Substantia nigra (tissue), 51 donors: ENCODE measurements at places on chromosomes 2 and 18.

- DNase-seq: no peak
Measured at GRCh38 chr2:56369316-56369715, 185.5 kb downstream of the CCDC85A start.

GRCh38 chr2:201929281-201930026 lies 104.2 kb upstream of the FZD7 start:
- DNase-seq: no peak

GRCh38 chr2:199524689-199525574 lies 67.2 kb upstream of the SATB2 start:
- no peak for DNase-seq

DNA sequence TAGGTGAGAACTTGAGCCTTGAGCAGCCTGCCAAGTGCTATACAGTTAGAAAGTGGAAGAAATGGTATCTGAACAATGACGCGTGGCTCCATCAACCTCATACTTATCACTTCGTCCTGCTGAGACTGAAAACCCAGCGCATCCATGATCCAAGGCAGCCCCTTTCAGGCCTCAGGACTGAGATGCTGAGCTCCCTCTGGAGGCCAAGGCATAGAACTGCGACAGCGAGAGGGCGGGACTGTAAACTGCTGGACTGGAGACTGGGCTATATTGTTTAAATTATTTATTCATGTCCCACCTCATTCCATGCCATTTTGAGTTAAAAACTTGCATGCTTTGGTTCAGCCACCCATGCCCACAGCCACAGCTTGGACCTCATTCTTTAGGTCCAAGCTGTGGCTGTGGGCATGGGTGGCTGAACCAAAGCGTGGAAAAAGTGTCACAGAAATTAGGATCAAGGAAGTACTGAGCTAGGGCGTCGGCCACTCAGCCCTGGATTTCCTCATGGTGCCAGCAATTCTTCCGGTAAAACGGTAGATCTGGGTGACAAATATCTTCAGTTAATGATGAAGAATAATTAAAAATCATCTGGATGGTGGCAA lies 195.5 kb downstream of the L3MBTL4 start:
- DNase-seq: peak; percentile 14

DNA sequence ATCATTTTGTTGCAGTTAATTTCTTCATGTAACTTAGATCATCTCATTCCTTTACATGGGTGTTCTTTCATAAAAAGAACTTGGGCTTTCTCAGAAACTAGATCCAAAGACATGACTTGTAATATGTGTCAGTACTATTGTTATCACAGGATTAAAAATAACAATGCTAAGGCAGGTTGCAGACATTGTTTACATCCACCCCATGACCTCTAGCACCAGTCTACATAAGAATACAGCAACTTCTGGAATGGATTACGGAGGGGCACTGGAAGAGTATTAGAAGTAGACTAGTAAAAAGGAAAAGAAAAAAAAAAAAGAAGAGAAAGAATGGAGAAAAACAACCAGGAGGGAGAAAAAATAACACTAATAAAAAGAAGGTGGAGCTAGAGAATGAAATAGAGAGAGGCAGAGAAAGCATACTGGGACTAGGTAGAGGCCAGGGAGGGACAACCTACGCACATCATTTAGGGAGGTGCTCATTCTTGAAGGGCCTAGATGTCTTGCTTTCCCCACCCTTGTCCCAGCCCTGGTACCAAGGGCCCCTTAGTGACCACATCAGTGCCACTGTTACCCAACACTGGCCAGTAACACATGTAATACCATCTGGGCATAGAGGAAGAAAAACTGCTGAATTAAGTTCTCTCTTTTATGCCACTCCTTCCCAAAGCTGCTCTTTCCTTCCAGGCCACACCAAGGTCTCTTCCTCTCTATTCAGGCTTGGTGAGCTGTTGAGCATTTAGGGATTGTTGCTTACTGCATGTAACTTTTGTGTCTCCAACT lies 70.6 kb upstream of the KLF7 start:
- DNase-seq: no peak

GRCh38 chr18:54950221-54950620 lies 9.0 kb downstream of the CCDC68 start:
- DNase-seq: no peak

DNA sequence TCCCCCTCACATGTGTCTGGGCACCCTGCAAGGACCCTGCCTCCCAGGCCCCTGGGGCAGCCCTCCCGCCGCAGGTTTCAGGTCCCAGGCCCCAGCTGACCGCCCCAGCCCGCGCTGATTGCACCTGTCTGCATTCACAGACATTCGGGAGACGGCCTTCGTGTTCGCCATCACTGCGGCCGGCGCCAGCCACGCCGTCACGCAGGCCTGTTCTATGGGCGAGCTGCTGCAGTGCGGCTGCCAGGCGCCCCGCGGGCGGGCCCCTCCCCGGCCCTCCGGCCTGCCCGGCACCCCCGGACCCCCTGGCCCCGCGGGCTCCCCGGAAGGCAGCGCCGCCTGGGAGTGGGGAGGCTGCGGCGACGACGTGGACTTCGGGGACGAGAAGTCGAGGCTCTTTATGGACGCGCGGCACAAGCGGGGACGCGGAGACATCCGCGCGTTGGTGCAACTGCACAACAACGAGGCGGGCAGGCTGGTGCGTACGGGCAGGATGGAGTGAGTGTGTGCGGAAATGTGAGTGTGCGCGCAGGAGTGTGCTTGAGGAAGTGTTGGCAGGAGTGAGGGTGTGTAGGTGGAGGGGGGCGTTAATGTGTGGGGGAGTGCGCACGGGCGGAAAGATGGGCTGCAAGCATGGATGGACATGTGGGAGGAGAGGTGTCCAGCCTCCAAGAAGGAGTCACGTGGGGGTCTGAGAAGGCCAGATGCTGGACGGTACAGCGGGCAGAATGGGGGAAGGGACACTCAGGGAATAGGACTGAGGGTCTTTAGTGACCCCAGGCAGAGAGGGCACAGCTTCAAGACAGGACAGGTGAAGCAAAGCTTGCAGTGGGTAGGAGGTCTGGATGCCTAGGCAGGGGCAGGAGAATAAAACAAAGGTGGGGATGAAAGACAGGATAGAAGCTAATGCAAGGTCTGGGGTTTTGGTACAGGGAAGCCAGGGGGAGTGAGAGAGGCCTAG lies 9.0 kb upstream of the WNT10A start:
- no peak for DNase-seq

GRCh38 chr2:221096706-221097567 lies 475.2 kb downstream of the EPHA4 start:
- DNase-seq: no peak

GRCh38 chr2:12835733-12836132 lies 119.0 kb downstream of the TRIB2 start:
- no peak for DNase-seq

GRCh38 chr2:39772086-39772811 lies 6.8 kb downstream of the THUMPD2 start:
- DNase-seq: no peak

GRCh38 chr2:227612546-227613271 lies 1.9 kb downstream of the SCYGR3 start:
- no peak for DNase-seq

DNA sequence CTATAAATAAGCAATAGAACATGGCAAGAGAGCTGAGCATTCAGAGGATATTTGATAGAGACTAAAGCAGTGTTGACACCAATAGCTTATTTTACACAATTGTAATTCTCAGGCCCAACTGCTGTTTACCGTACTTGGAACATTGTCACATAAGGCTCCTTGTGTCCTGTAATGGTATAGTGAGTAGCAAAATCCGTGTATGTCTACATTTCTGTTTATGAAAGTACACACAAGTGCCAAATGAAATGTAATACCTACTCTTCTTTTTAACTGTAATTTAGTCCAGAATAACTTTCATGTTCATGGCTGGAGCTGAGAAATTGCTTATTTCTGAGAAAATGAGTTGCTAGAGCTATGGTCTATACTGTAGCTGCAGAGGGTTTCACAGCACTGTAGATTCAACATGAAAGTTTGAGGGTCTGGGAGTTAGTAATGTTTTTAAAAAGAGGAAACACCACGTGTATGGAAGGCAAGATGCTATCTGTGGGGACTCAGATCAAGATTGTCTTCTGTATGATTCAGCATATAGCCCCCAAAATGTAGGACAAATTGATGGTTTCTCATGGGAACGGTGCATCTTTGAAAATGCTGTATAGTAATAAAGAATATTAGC lies 110.2 kb upstream of the NOSTRIN start:
- no peak for DNase-seq

- DNase-seq: no peak
Measured at GRCh38 chr2:28322051-28322450, 70.6 kb upstream of the FOSL2 start.

GRCh38 chr18:54888933-54889332 lies 60.7 kb downstream of the RAB27B start:
- DNase-seq: no peak

DNA sequence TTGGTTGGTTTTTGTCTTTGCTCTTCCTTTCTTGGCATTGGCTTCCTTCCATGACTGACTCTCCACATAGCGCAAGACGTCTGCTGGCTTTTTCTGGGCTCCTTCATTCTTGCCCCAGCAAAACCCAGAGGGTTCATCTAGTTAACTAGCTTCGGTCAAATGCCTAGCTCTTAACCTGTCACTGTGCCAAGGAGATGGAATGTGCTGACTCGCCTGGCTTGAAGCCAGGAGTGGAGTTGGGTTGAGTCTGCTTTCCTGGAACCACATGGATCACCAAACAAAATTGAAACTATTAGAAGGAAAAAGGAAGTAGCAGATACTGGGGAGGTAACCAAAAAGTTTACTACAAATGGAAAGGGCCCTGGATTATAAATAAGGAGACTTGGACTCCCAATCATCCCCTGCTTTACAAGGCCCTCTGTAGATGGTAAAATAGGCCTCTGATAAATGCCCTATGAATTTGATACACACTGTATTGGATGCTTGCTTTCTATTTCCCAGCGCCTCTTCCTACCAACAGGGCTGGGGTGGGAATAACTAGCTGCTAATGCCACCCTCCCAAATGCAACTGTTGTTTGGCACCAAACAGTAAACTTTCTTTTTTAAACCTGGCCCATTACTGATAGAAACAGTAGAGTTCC lies 11.3 kb downstream of the MALT1 start:
- DNase-seq: no peak

GRCh38 chr18:25146512-25146910 lies 205.5 kb downstream of the ZNF521 start:
- DNase-seq: no peak

DNA sequence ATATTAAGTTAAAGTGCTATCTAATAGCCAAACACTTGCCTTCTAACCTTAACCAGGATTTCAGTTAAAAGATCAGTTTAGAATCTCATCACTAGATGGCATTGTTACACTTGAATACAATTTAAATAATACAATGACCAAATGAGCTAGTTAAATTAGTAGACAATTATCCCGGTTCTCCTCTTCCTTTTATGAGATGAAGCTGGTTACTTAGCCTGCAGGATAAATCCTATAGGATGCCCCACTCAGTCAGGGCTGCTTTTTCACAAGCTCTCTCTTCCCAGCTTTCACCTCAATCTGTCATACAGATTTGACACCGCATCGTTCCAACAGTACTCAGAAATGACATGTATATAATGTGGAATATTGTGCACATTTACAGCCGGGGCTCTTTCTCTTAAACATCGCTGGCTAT lies 678.8 kb downstream of the KCNJ3 start:
- no peak for DNase-seq

DNA sequence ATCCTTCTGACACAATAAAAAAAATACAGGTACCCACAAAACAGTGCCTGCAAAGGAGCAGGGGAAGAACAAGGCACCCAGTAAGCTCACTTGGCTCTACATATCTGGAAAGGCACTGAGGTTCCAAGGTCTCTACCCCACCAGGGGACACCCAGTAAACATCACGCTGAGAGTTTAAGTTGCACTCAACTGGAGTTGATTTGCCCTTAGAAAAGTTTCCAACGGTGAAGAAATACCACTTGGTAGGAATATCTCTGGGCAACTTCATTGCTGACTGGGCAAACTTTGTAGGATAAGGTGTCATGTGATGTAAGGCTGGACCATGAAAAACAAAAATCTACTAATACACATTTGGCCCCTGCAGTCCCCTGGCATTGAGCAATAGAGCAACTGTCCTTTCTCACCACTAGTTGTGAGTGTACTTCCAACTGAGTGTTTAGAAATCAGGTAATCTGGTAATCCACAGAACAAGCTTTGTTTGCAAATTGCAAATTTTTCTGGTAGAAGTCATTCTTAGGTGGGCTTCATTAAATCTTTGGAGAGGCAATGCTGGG lies 14.2 kb downstream of the ST8SIA3 start:
- DNase-seq: no peak
